Karpas-422 (cell line): ENCODE measurements at places on chromosomes 16 and 17.
A peak's percentile ranks its signal among the peaks of the same experiment; 100 is the strongest.

DNA sequence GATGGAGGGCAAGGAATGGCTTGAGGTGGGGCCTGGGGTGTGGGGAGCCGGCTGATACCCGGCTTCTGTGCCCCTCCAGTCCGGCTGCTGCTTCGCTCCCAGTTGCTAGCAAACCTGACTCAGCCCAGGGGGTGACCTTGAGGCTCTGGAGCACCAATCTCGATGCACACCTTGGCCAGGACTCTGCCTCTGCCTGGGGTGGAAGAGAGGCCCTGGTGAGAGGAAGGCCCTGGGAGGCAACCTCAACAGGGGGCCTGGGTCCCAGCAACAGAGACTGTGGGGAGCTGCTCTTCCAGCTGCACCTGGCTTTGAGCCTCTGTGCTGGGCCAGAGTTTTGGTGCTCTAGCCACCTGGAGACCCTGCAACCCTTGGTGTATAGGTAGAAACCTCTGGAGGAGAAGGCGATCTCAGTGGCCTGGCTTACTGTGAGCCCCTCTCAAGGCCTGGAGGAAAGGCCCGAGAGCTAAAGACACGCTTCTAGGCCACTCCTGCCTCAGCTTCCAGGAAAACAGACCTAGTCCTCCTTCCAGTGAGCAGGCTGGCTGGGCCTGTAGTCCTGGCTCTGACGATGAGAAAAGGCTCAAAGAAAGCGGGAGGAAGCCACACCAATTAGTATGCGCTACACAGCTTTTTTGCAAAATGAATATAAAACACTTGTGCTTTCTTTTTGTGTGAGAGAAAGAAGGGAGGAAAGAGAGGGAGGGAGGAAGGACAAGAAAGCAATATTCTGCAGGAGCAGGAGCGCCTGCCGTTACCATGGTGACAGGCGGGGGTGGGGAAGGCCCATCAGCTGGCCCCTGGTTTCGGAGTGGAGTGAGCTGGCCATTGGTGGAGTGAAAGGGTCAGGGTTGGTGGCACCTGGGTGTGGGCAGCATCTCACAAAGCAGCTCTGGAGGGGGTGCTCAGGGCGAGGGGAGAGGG, 51.0 kb downstream of the VAC14 start:
- DNase-seq, result no peak

DNA sequence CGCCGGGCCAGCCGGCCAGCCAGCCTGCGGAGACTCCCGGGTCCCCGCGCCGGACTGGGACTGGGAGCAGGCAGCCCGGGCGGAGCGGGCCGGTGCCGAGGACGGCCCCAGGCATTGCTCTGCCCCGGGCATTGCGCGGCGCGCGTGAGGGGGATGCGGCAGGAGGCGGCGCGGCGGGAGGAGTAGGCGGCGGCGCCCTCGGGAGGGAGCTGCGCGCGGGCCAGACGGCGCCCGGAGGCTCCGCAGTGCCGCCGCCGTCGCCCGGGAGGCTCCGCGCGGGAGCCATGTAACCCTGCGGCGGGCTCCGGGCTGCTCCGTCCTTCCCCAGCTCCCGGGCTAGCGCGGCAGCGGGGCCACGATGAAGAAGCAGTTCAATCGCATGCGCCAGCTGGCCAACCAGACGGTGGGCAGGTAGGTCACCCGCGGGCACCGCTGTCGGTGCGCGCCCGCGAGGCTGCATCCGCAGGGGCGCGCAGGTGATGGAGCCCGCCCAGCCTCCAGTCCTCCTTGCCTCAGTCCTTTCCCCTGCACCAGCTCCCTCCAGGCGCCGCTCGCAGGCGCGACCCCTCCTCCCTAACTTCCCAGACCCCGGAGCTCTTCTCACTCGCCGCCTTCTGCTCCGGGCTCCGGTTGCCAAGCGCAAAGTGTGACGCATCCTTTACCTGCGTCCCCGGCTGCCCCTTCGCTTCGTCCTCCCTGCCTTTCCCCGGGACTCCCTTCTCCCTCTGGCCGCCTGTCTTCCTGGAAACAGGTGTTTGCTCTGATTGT, at the start of gene ARHGAP44:
ARHGAP44 (plus strand) TSS at position 18 of the 768 bp plus-strand sequence; CDS start at position 359, 341 bp downstream.
- peak; percentile 41 for DNase-seq

DNA sequence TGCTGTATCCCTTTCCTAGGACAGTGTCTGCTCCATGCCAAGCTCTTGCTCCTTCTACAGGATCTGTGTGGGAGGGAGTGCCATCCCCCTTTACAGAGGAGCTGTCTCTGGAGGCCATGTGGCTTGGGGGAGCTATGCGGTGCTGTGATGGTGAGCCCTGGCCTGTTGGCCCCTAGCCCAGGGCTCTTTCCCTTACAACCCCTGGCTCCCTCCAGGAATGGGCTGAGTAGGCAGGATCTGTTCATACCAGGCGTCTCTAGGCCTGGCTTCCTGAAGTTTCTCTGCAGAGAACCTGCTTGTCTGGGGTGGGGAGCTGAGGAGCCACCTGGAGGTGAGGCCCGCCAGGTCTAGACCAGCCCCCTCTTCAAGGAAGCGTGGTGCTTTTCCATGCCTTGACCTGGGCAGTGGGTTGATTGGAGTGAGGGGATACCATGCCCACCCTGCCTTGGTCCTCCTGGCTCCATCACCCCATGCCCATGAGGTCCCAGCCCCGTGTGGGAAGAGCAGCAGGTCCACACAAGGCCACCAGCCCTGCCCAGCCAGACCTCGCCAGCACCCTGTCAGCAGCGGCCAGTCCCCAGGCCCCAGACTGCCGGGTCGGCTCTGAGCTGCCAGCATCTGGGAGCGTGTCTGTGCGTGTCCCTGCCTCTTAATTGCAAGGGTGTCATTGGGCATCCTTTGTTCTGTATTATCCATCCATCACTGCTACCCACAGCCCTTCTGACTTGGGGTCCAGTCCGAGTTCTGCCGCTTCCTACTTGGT, 14.7 kb downstream of the LLGL2 start:
- no peak for DNase-seq

DNA sequence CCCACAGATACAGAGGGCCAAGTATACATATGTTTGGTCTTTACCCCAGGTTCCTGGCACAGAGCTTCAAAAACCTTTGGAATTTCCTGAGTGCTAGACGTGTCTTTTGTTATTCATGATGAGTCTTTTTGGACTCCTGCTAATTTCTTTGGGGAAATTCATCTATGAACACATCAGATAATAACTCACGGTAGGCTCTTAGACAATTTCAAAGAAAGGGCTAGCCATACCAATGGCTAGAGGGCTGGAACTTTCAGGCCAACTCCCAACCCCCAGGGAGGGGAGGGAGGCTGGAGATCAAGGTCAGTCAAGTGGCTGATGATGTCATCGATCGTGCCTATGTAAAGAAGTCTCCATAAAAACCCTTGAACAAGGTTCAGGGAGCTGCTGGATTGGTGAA, 101.9 kb downstream of the STX8 start:
- DNase-seq, result no peak

GRCh38 chr17:65198653-65199382, 61.6 kb downstream of the RGS9 start:
- peak; percentile 83 for DNase-seq

GRCh38 chr17:56290802-56291118, 137.5 kb downstream of the ANKFN1 start:
- no peak for DNase-seq

DNA sequence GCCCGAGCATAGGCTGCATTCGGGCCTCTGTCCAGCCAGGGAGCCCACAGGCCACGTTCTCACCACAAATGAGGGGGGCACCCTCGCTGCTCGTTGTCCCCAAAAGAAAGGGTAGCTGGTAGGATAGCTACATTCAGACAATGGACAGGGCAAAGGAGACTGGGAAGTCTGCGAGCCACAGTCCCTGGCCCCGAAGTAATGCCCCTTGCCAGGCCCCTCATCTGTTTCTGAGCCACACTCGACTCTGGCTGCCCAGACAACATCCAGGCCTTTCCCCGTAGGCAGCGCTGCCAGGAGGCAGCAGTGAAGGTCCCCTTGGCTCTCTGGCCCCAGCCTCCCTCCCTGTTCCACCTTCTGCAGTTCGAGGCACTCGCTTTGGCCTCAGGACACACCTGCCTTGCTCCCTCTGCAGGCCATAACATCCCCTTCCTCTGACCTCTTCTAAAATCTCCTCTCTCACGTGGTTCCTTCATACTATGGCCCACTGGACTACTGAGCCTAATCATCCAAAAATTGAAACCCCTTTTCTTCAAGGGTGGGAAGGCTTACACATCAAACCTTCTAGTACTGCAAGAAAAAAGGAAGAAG, 12.2 kb downstream of the AIPL1 start:
- DNase-seq, result no peak

GRCh38 chr16:30895627-30896260, 670 bp upstream of the CTF1 start:
- DNase-seq, result peak; percentile 56

DNA sequence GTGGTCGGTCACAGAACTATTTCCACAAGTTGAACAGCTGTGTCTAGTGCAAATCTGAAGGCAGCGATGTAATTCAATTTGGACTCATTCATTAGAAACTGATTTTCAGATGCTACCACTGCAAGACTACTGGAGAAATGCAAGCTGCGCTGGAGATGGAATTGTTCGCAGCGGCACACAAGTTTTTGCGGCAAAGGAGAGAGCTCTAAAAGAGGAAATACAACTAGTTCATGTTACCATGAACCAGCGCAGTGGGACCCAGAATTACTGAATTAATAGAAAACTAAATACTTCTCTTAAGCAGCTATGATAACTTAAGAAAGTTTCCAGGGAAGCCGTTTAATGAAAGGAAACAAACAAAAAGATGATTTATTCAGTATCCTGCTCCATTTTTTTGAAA, 1.9 kb downstream of the CREBBP start:
- peak; percentile 84 for DNase-seq

GRCh38 chr17:81302861-81303333, 7.8 kb upstream of the SLC38A10 start:
- peak; percentile 56 for DNase-seq

DNA sequence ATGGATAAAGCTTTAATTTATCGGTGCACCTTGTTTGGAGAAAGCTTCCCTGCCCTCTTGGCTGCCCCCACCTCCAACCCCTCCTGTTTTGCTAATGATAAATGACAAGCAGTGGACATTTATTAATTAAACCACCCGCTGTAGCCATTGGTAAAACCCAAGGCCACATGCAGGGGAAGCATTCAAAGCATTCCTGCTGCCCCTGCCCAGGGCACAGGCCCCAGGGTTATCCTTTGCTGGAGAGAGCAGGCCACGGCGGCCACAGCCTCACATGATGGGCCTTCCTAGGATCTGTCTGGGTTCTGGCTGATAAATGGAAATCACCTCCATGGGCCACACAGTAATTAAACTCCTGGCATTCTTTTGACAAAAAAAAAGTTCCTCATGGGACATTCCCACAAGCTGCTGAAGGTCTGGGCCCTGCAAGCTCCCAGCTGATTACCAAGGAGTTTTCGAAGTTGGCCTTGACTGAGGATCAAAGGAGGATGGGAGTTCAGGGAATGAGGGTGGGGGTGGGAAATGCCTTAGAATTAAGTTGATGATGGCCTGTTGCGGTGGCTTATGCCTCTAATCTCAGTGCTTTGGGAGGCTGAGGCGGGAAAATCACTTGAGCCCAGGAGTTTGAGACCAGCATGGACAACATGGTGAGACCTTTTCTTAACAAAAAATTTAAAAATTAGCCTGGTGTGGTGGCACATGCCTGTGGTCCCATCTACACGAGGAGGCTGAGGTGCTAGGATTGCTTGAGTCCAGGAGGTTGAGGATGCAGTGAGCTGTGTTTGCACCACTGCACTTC, 35.5 kb downstream of the SOST start:
- no peak for DNase-seq

DNA sequence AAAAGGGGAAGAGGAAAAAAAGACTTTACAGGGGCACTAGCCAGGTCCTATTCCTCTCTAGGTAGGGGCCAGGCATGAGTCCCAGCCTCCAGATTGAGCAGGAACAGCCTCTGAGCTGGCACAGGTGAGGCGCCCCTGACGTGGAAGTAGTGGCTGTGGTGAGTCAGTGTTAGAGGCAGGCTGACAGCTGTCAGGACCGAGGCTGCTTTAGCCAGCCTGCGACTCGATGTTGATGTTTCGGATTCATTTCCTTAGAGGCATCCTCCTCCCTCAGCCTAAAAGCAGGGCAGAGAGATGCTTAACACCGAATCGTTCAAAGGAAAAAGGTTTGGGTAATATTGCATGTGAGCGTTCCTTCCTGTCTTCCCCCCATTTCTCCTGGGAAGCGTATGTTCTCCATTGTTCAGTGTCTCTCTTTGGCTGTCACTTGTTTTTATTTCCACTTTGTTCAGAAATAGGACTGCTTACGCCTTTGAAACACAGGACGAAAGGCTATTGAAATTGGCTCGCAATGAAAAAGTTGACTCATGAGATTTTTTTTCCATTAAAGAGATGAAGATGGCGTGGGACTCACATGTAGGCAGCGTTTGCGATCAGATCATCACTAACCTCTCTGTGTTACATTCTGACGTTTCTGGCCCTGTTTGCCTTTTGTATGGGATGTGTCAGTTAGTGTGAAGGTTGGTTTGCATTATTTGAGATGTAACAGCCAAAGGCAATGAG, 1.3 kb downstream of the KIAA0513 start:
- peak; percentile 52 for DNase-seq

GRCh38 chr16:4597174-4597573, 17.5 kb downstream of the UBALD1 start:
- no peak for DNase-seq
